ENCODE measurements at places on chromosomes 7 and 10.

- DNase-seq: no peak
These were observed 18.8 kb upstream of the CLDN12 start for GRCh38 chr7:90384433-90384832.

DNA sequence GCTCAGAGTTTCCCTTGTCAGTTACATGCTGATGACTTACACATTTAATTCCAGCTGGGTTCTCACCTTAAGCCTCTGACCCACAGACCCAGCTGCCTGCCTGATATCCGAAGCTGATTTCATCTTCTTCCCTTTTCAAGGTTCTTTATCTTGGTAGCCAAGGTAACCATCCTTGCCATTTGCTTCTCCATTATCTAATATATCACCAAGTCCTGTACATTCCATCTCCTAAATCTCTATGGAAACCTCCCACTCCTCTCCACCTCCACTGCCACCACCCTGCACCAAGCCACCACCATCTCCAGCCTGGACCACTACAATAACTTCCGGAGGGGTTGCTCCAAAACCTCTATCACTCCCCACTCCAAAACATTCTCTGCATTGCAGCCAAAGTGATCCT, 19.9 kb downstream of the SCRN1 start:
- no peak for DNase-seq

- no peak for DNase-seq
These were observed 90.1 kb upstream of the ARMC3 start for GRCh38 chr10:22837771-22838170.

- no peak for DNase-seq
These were observed 25.3 kb upstream of the LMTK2 start for GRCh38 chr7:98081319-98081718.

DNA sequence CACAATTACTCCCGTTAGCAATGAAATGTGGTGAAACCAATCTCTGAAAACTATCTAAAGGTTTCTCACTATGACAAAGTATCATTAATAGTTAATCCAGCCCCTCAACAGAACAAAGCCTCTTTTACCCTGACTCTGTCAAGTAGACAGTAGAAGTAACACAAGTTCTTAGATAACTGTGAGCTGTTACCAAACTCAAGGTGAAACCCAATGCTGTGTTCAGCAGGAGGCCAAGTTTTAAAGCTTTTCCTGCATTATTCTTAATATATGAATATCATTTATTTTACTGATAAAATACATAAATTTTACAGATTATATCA, 109.1 kb downstream of the SRPK2 start:
- no peak for DNase-seq
